Stimulated activated CD4-positive, alpha-beta T cell treated with anti-CD3 and anti-CD28 coated beads, Interleukin-12 subunit alpha, Interleukin-12 subunit beta, amount 100 ng/mL, for 4 hours (primary cell): ENCODE measurements at places on chromosomes 16 and 17.

DNA sequence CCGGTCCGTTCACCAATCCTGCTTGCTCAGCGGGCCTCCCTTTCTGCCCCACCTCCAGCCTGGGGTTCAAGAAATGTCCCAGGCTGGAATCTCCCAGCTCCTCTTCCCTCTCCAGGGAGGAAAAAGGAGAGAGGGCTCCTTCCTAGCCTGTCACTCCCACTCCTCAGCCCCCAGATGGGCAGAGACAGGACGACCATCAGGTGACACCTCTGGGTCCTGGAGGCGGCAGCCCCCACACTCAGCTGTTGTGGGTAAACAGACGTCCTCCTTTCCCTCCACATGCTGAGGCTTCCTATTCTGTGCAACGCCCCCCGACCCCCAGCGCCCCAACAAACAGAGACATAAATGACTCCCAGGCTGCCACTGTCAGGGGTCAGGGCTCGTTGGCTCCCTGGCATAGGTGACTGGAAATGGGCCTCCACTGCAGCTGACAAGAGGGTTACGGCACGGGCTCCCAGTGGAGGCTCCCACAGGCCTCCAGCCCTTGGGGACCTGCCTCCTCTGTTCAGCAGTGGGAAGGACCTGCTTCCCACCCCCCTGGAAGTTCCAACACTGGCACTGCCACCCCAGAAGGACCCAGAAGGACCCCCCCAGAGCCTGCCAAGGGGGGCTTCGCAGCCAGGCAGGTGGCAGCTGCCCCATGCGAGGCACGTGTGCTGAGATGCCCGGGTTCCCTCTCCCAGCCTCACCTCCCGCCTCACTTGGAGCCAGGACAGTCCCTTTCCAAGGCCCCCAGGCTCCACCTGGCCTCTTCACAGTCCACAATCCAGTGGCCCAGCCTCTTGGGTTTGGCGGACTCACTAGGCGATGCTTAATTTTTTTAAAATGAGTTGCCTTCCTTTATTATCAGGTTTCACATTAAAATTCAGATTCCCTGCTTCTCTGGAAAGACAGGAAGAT lies 232.3 kb downstream of the KATNIP start:
- DNase-seq = no peak

DNA sequence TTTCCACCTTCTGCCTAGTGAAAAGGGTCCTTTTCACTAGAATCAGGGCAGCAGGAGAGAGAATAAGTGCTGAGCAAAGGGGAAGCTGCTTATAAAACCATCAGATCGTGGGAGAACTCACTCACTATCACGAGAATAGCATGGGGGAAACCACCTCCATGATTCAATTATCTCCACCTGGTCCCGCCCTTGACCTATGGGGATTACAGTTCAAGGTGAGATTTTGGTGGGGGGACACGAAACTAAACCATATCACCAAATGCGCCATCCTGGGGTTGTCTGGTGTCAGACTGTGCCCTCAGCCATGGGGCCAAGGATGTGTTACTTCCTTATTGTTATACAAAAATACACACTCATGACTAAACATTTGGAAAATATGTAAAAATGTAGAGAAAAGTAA lies 10.4 kb upstream of the KATNB1 start:
- DNase-seq = no peak

DNA sequence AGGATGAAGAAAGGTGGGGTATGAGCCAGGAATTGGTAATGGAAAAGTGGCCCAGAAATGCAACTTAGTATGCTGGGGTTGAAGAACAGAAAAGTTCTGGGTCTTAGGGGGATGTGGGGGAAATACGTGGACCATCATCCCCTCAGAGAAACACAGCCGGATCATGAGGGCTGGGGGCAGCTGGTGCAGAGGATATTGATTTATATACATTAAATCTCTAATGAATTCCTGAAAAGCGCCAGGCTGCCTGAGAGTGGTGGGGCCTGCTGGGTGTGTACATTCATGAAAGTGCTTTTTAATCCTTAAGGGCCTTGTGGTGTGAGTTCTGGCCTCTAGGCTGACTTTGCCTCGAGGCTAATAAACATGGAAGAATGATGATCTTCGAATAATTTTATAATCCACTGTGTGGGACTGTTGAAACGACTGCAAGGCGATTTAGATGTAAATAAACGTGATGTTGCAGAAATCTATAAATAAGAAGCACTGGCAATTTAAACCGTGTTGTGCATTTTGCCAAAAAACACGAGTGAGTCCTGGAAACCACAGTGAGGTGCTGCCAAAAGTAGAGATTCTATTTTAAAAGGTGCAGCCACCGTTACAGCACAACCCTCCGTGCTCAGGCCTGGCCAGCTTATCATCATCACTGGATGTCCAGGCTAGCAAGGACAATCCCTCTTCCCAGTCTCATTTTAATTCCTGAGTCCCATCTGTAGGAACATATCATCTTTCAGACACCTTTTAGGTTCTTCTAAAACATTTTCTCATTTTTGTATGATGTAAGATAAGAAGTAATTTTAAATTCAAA lies 32.1 kb downstream of the PRKAR1A start:
- no peak for DNase-seq

DNA sequence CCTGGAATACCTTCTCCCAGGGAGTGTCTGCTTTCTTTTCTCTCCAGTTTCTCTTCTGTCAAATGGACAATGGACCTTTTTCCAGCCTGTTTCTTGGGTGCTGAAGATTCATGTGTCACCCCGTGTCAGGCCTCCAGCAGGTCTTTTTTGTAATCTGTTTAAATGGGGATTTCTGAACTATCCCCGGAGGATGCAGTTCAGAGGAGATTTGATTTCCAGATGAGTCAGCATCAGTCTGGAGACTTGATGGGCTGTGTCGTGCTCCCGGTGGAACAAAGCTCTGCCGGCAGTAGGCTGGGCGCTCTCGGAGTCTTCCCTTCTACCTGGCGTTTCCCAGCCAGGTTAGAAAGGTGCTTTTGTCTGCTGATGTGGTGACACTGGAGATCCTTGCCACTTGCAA lies 440.6 kb downstream of the HS3ST3B1 start:
- no peak for DNase-seq

DNA sequence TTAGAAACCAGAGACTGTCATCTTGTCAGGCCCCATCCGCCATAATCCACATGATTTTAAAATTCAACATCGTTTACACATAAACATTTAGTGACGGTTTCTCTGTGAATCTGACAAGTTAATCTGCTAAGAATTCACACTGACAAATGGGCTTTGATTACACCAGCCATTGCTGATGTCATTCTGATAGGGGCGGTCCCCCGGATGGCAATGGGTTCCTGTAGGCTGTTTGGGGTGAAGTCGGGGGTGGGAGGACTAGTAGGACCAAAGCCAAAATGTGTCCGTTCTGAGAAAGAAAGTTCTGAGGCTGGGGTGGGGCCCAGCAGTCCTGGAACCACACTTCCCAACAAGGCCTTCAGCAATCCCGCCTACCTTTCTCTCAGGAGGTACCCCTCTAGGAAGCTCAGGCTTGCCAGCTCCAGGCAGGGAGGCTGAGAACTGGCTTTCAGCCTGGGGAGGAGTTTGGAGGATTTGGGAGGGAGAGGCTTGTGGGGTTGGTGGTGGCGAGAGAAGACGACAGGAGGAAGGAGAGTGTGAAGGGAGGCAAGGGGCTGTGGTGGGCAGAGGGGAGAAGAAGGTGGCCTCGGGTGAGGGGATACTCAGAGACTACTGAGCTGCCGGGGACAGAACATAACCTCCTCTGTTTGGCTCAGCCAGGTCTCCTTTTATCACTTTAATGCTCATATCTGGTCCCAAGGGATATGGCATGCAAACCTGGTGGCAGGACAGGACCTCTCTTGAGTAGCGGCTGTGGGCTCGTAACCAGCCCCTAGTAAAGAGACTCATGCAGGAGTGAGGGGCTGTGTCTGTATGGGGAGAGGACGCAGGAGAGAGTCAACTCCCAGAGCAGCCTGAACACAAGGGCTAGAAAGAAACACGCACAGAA lies 8.6 kb downstream of the HIC1 start:
- DNase-seq = no peak

DNA sequence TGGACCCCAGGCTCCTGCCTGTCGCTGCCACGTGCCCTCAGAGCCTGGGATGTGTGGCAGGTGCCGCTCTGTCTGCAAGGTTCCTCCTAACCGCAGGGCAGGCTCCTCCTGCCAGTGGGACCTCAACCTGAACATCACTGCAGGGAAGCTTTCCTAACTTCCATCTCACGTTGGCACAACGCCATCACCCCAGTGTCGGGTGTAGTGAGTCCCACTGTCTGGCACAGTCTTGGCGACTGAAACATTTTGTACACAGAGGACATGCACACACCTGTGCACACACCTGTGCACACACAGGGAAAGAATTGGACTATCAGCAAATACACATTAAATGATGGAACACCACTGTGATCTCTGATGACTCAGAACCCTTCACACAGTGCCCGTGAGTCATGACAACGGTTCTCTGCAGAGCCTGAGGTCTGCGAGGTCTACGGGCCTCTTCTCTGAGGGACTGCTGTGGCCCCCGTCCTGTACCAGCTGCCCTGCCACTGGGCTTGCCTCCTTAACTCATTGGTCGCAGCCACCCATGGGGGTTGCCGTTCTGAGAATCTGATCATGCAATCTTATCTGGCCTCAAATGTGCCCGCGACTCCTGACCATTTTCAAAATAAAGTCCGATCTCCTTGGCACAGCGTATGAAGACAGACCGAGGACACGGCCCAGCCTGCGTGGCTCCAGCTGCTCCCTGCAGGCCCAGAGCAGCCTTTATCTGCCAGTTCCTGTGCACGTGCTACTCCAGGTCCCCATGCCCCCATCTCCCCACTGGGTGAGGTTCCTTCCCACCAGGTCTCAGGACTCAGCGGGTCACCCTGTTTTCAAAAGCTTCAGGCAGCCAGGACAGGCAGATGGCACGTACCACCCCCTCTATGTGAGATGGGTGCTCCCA lies 7.6 kb downstream of the CCDC57 start:
- no peak for DNase-seq

DNA sequence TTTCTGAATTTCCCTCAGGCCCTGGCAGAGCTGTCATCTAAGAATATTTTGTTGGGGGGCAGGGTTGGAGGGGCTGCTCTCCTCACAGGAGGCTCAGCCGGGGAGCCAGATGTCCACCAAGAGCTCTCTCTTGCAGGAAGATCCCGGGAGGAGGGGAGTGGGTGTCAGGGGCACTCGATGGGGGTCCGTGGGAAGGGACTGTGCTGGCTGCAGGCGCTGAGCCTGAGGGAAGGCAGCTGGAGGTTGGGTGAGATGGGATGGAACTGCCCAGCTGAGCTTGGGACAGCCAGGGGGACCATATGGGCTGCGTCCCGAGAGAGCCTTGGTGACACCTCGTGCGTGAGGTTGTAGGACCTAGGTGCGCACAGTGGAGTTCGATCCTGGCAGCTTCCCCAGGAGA lies 111.2 kb upstream of the GSE1 start:
- no peak for DNase-seq
